ENCODE measurements at places on chromosomes 7 and 10.
A peak's percentile ranks its signal among the peaks of the same experiment; 100 is the strongest.

GRCh38 chr10:132884041-132884440, 58.3 kb downstream of the CFAP46 start:
- no peak for DNase-seq

DNA sequence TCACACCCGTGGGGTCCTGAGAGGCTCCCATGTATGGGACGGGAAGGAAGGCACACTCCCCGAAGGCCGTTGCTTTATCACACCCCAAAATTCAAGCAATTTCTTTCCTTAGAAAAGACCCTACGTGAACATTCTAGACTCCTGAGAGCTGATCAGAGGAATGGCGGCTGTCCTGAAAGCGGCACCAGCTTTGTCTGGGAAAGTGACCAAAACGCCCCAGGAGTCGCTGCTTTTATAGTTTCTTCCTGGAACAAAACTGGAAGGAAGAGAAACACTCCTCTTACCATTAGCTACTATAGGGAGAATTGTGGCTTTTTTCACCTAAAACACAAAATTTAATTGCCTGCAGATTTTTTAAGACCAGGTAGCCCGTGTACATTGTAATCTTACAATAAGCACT, 261.8 kb upstream of the RNF32 start:
- no peak for DNase-seq

DNA sequence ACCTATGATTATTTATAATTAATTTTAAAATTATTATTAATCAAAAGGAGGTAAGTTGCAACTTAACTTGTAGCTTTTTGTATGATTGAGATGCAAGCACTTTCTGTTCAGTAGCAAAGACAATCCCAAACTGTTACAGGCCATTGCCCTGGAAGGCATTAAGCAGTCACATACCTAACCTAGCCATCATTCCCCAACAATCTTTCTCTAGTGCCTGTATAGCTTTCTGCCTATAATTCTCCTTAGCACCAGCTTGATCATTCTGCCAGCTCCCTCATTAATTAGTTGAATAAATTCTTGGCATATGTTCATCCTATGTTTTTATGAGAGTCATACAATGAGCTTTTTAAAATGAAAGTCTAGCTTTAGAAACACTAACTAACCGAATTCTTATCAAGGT, 178.9 kb upstream of the TMEM106B start:
- DNase-seq = no peak

DNA sequence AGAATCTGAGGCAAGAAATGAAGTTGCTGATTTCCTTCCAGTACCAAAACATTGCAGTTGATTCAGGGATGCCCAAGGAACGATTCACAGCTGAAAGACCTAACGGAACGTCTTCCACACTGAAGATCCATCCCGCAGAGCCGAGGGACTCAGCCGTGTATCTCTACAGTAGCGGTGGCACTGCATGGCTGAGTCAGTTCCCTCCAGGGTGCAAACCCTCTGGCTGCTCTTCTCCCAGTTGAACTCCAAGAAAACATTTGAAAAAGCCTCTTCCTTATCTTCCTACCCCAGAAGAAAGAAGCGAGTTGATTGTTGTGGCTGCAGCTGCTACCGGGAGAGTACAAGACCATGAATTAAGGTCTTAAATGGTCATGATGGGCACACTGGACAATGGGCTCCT, 147.1 kb upstream of the PRSS1 start:
- DNase-seq = no peak

DNA sequence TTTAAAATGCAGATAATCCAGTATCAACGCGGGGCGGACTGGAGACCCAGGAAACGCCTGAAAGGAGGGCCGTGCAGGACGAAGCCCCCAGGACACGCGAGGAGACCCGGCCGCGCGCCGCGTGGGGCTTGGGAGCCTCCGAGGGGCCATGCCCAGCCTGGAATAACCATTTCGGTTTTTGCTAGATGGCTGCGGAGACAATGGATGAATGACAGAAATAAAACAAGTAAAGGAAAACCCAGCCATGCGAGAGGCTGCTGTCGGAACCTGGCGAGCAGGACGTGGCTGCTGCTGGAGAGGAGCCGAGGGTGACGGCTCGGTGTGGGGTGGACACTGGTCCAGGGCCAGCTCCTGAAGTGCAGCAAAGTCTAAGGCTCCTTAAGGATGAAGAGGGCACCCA, 227.2 kb upstream of the ADARB2 start:
- no peak for DNase-seq

DNA sequence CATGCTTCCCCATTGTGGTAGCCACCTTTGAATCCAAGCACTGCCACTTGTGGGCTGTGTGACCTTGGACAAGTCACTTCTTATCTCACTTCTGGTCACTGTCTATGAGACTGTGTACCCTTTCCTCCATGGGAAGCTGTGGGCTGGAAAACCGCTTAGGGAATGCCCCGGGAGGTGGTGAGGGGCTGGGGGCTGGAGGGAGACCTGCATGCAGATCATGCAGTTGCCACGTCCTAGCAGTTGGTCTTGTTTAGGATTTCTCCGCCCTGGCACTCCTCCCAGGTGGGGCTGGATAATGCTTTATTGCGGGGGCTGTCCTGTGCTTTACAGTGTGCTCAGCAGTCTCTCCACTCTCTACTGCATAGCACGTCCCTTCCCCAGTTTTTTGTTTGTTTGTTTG, 62.9 kb upstream of the OPN4 start:
- no peak for DNase-seq

- DNase-seq = peak; percentile 70
These were observed 145.2 kb downstream of the ARID5B start for GRCh38 chr10:62046522-62047227.

DNA sequence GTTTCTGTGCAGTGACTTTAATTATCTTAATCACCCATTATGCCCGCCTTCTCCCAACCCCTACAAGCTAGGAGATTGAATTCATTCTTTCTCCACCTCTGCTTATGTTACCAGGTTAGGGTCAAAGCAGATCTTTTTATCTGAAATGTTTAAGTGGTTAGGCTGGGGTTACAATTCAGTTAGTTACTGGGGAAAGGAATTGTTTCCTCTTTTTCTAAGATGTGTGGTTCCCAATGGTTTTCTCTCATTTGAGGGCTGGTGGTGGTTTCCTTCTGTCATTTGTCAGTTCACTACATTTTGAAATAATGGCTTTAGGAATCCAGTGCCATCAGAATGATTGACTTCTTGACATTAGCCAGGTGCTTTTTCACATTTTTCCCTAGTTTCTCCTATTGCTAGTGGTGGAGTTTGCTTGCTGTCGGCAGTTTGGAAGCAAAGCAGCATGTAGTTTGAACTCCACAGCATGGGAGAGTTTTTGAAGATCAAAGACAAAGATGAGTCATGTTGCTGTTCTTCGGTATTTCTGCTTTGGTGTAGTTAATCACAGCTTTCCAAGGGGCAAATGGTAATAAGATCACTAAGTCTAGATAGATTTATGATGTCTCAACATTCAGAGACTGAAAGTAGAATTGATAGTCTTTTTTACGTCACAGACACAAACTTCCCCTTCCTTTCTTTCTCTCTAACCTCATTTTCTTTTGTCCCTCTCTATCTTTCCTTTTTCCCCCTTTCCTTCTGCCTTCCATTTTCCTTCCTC, 168.2 kb downstream of the SND1 start:
- DNase-seq = no peak

DNA sequence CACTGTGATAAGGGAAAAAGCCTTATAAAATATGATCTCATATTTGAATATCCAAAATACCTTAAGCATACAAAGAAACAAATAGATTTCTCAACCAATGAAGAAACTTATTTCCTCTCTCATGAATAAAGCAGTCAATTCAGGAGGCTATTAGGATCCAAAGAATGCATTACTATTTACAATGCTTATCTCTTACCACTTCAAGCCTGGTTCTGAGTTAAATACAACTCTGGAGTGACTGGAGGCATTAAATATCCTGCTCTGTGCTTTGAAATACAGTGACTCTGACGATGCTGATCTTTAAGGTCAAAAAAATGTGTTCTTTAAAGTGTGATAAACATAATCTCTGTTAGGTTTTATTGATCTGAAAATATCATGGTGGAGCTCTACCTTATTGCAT, 493.2 kb downstream of the ZWINT start:
- DNase-seq = no peak

DNA sequence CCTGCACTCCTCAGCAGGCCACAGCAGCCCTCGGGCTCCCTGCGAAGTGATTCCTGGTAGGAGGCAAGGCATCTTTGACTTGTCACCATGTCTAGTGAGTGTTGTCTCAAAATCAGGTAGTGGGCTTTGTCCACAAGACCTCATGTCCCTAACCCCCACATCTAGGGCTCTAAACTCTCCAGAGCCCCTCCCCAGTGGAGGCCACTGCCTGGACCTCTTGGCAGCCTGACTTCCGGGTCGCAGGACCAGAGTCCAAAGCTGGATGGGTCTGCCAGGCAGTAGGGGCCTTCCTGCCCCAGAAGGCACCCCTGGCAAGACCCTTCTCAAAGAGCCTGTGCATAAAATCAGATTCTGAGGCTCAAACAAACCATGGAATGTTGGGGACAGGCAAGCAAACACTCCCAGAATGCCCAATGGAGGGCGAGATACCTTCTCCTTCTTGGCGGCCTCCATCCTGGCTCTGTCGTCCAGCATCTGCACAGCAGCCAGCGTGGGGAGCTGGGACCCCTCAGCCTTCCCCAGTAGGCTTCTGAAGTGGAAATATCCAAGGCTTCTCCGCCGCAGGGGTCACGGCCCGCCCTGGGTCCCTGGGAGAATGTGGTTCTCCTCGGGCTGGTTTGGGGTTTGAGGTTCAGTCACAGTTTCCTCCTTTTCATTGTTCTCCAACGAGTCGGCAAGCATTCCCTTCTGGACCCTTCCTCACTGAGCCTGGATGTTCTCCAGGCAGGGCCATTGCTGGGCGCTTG, 586 bp downstream of the GCK start:
- DNase-seq = no peak
